ENCODE measurements at places on chromosomes 2 and 18.

DNA sequence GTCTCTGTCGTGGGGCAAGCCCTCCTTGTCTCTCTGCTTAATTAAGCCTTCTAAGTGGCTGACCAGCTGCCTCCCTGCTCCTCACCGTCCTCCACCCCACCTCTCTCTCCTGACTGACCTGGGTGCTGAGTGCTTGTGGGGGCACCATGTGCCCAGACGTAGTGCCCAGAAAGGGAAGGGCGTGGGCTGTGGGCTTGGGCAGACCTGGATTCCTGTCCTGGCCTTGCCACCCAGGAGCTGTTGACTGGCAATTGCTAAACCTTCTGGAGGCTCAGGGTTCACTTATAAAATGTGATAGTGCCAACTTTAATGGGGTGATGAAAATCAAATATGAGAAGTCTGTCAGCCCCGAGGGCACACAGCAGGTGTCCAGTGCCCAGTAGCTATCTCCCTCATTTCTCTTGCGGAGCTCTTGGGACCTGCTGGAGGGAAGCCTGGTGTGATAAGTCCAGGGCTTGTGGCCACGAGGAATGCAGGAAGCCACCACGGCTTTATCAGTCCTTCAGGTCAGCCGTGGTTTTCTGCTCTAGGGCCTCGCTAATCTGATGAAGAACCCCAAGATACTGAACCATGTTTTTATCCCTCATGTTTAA, 22.0 kb upstream of the INHBB start:
- DNase-seq, result no peak

GRCh38 chr18:61554117-61554776, 221.0 kb downstream of the CDH20 start:
- DNase-seq, result no peak

- no peak for DNase-seq
Measured at GRCh38 chr2:236337465-236338325, 73.5 kb upstream of the ASB18 start.

DNA sequence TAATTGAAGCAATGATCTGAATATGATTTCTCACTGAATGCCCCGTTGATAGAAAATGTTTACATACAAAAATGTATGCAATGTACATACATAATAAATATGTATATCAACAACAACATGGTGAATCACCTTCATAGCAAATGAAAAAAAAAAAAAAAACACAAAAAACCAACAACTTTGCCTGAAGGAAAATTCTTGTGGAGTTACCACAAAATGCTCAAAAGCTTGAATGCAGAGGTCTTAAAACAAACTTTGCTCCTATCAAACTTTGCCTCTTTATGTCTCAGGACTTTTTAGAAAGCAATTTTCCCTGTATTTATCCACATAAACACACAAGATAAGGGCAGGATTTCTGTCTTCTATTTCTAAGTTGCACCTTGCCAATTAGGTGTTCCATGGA, 92.9 kb upstream of the SIX2 start:
- DNase-seq, result no peak

GRCh38 chr2:54572636-54573536, 116.8 kb downstream of the SPTBN1 start:
- DNase-seq, result no peak

DNA sequence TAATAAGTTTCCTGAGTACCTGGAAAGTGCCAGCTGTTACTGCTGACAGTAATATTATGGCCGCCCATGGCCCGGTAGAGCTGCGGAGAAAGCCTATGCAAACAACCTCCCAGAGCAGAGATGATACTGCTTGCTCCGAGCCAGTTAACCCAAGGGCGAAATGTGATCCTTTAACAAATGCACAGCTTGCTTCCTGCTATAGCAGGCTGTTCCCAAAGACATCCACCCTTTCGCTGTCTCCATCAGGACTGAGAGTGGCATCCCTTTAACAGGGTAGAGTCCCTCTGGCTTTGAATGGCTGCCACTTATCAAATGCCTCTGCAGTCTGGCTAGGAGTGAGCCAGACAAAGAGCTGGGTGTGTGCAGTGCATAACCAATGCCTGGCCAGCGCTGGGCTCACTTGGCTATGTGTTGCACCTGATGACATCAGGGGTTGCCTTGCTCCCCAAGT, 69.7 kb upstream of the DAPL1 start:
- no peak for DNase-seq

GRCh38 chr2:235063471-235063961, 111.7 kb downstream of the SH3BP4 start:
- no peak for DNase-seq

GRCh38 chr18:76819411-76820136, 2.8 kb upstream of the ZNF236 start:
- DNase-seq, result no peak

DNA sequence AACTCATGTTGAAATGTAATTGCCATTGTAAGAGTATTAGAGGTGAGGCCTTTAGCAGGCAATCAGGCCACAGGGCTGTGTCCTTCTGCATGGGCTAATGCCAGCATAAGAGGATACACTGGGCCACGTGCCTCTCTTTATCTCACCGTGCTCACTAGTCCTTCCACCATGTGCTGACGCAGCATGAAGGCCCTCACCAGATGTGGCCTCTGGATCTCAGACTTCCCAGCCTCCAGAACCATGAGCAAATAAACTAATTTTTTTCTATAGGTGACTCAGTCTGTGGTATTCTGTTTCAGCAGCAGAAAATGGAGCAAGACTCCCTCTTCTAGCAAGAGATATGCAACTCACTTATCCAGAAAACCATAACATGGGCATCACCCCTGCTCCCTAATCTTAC, 149.7 kb upstream of the ZNF236 start:
- no peak for DNase-seq

- no peak for DNase-seq
Measured at GRCh38 chr2:127614246-127614645, 31.7 kb upstream of the GPR17 start.

DNA sequence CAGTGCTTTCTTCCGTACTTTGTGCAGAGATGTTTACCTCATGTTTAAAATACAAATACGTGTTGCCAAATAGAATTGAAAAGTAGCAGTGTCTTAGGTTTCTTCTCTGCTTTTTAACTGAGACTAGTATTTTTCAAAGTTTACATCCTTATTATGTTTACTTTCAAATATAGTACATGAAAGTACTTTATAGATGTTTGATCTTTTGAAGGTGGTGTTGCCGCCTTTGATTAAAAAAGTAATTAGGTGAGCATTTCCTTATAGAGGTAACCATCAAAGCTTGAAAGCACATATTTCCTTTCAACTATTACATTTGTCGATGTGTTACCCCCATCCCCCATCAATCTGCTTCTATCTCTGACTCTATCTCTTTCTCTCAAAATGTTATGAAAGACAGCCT, 87.0 kb downstream of the CERS6 start:
- DNase-seq, result no peak

DNA sequence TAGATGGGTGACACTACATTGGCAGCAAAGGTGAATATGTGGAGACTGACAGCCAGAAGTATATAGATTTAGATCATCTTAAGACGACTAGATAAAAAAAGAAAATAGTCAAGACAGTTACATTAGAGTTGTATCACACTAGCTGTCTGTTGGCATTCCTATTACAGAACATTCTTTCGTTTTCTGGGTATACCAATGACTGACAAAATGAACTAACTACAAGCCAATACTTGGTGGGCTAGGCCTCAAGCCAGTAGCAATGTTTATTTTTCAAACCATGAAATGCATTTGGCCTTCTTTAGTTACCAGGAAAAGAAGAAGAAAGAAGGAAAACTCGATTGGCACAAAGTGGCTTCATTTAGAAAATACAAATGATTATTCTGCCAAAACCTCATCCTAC, 944.9 kb upstream of the ZEB2 start:
- DNase-seq, result no peak

DNA sequence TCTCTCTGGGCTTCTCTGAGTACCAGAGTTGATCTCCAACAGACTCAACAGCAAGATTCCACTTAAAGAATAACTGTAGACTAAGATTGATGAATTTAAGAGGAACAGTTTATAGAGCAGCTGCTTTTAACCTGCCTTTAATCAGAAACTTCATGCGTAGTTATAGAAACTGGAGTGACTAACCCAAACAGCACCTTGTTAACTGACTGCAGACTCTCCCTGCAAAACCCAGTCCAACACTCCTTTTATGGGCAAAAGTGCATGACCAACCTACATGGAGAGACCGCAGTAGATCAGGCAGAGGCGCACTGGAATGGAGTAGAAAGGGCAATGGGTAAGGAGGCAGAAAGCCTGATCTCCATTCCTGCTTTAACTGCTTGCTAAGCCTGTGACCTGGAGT, 110.6 kb downstream of the NRP2 start:
- no peak for DNase-seq

GRCh38 chr2:14944562-14945346, 312.2 kb downstream of the LRATD1 start:
- DNase-seq, result no peak

DNA sequence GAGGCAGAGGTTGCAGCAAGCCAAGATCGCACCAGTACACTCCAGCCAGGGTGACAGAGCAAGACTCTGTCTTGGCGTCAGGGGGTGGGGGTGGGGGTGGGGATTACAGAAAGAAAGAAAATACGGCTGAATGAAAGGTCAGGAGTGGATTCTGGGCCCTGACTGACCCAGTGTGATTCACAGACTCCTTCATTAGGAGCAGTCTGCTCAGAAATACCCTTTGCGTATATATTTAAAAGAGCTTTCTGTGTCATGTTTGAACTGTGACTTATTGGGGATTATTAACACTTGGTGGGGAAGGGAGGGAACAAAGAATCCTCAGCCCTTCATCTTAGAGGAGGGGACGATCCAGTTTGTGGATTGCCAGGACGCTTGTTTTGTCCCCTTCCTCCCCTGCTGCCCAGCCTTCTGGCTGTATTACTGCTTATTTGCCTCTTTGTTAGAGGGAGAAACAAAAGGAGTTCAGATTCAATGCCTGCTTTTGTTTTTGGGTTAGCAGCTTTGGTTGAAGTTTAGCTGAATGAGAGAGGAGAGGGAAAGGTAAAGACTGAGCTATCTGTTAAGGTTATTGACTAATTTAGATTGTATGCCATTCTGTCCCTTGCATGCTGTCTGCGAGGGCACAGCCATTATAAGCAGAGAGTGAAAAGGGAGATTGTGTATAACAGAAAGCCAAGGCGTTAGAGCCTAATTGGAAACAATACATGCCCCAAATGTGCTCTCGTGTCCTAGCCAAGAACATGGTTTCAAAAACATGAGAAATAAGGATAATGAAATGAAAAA, 118.3 kb downstream of the FMNL2 start:
- no peak for DNase-seq

- DNase-seq, result no peak
Measured at GRCh38 chr2:196165016-196165415, 6.4 kb downstream of the STK17B start.

GRCh38 chr2:182207049-182207746, 219.6 kb downstream of the PDE1A start:
- DNase-seq, result no peak

DNA sequence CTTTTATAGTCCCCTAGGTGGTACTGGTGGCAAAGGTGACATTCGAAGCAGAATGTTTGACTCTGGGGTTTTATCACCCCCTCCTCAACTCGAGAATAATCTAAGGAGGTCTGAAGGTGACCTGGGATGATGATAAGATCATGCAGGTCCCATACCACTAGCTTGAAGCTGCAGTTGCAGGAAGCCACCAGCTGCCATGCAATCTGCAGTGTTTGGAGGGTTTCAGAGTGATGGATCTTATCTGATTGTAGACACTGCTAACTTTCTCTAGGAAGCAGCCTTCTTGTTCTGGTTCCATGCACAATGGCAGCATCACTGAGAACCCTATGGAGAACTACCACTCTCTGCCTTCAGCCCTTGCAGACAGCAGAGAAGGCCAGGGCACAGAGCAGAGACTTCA, 59.4 kb upstream of the LRPPRC start:
- DNase-seq, result no peak

DNA sequence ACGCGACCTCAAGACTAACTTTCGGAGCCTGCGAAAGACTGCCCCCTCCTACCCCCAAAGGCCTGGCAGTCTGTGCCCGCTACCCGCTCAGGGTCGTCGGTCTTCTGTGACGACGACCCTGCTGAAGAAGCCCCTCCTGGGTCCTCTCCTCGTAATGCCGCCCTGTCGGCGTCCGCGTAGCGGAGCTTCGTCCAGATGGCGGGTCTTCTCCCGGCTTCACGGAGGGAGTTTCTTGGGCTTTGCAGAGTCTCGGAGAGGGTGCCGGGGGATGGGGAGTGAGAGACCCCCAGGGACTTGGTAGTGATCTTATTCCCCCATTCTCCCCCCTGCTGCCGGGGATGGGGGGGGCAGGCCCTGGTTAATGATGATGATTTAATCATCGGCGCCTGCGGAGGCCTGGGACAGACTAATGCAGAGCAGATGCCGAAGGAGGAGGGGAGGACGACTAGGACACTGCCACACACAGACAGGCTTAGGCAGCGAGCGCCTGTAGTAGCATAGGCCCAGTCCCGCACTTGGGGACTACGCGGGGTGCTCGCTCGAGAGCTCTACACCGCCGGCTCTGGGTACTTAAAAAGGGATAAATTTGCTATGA, 528 bp upstream of the PCGF1 start:
- no peak for DNase-seq

DNA sequence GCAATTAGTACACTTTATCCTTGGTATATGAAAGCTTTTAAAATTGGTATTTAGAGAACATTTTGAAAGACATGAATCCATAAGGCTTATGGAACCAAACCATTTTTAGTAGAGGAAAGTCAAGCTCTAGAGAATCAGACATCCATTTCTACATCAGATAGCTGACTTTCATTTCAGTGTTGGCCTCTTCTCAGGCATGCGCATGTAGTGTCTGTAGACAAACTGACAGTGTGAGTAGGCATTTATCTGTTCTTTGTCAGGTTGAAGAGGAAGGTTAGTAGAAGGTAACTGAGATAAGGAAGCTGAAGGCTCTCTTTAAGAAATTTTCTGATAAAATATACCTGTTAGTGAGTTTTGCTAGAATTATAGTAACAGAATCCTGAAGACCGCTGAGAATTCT, 221.9 kb upstream of the SIX3 start:
- DNase-seq, result no peak

GRCh38 chr2:7738596-7738995, 821.4 kb downstream of the RNF144A start:
- no peak for DNase-seq

- no peak for DNase-seq
Measured at GRCh38 chr2:85255813-85256594, 71.8 kb downstream of the TGOLN2 start.

GRCh38 chr2:126664639-126665038, 8.7 kb downstream of the GYPC start:
- no peak for DNase-seq

DNA sequence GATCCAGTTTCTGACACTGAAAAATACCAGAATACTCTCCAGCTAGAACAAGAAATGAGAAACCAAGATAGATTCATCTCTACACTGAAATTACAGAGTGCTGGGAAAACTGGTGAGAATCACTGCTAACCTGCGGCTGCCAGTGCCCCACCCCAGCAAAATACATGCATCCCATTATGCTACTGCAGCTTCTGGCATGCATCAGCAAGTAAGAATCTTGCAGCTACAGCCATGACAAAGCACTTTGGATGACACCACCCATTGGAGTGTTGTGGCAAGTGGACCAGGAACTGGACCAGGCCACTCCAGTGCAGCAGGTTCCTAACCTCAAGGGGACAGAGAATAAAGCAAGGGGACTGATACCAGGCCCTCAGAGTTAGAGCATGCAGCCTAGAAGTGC, 378.8 kb upstream of the ETAA1 start:
- no peak for DNase-seq

GRCh38 chr18:79733135-79733701, 53.6 kb downstream of the CTDP1 start:
- no peak for DNase-seq

Measured in stimulated activated CD8-positive, alpha-beta memory T cell treated with anti-CD3 and anti-CD28 coated beads, Interleukin-4, amount 100 ng/mL, for 4 hours (primary cell).